ENCODE measurements at places on chromosomes 2 and 18. TPM values are rescaled to one million over a fixed set of nuclear protein-coding genes. Genes with fewer than 3 reads are reported as not detected.
A peak's percentile ranks its signal among the peaks of the same experiment; 100 is the strongest.

ATP6V1B1 gene
- not detected for total RNA-seq

ST6GAL2 gene
- 0.12 TPM for total RNA-seq

PDE11A gene
- total RNA-seq, result 4.4 TPM

PMAIP1 gene
- total RNA-seq, result 0.20 TPM

- peak; percentile 38 for DNase-seq
These were observed 694 bp downstream of the UNC50 start for GRCh38 chr2:98608962-98609604.

GRCh38 chr2:62192811-62193210, 3.1 kb upstream of the B3GNT2 start:
- no peak for DNase-seq

- DNase-seq, result no peak
These were observed 172.9 kb downstream of the EPHA4 start for GRCh38 chr2:221399183-221399582.

- no peak for DNase-seq
These were observed 137.7 kb downstream of the THNSL2 start for GRCh38 chr2:88307817-88308216.

GRCh38 chr2:198186257-198186656, 381.9 kb downstream of the PLCL1 start:
- no peak for DNase-seq

- DNase-seq, result no peak
These were observed 47.1 kb downstream of the LBH start for GRCh38 chr2:30278419-30278818.

GRCh38 chr2:137173463-137173862, 408.1 kb downstream of the THSD7B start:
- no peak for DNase-seq

All from left ventricle myocardium superior (tissue), 1 donor.